Fibroblast of the aortic adventitia (primary cell): ENCODE measurements at places on chromosomes 2 and 18. TPM values are rescaled to one million over a fixed set of nuclear protein-coding genes. Genes with fewer than 3 reads are reported as not detected.

The SNTG2 gene
- 0.09 TPM in 1 of 2 replicates, not detected in the other for total RNA-seq

The UPP2 gene
- total RNA-seq: not detected in 2 replicates

The ZC3H15 gene
- 73.0 and 117 TPM in 2 replicates for total RNA-seq

The ANKRD29 gene
- total RNA-seq: 6.1 and 17.4 TPM in 2 replicates

The ATAD2B gene
- total RNA-seq: 10.6 and 22.4 TPM in 2 replicates

DNA sequence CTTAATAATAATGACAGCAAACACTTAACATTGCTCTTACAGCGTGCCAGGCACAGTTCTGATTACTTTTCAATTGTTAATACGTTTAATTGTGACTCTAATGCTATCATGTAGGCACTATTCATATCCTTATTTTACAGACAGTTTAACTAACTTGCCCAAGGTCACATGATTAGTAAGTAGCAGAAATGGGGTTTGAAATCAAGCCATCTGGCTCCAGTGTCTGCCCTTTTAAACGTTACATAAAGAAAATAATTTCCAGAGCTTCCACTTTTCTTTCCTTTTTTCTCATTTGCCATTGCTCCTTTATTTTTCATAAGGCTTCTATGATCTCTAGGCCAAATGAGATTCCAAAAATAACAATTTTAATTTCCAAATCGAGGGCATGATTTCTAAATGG is 50.6 kb upstream of the IKZF2 start:
- peak; percentile 50 for DNase-seq

- DNase-seq: no peak
Measured at GRCh38 chr2:137741784-137742362, 222.4 kb upstream of the HNMT start.

DNA sequence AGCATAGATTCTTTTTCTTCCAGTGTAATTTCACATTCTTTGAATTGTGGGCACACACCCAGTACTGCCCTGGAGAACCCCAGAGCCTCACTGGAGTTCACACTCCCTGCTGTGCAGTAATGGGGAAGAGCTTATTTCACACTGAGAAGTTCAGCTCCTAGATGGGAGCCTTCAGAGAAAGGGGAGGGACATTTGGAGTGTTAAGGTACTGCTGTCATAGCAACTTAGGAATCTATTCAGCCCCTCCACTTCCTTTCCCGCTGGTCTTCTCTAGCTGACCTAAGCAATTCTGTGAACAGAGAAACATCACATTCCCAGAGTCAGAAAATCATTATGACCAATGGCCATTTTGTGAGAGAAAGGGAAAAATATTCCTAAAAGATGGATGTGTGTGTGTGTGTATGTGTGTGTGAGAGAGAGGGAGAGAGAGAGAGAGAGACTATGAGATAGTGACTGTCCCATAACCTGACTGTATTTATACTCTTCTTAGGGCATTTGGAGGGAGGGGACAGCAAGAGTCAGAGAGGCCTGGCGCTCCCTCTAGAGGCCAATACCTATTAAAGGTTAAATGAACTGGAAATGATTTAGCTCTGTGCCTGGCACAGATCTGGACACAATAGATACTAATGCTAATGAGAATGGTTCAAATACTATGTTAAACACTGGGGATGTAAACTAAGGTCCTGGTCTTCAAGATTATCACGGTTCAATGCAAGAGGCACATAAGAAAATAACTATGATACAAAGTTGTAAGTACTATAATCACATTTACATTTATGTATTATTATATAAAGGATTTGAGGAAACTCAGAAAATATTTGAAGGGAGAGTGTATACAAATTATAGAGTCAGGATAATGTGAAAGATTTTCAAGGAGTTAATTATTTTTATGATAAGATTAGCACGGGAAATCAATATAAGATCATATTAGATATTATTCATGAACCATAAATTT is 41.5 kb upstream of the RPE start:
- peak; percentile 58 for DNase-seq

- no peak for DNase-seq
Measured at GRCh38 chr18:32763293-32763692, 9.5 kb downstream of the KLHL14 start.

GRCh38 chr2:65465857-65466256 is 33.5 kb upstream of the SPRED2 start:
- DNase-seq: peak; percentile 17

DNA sequence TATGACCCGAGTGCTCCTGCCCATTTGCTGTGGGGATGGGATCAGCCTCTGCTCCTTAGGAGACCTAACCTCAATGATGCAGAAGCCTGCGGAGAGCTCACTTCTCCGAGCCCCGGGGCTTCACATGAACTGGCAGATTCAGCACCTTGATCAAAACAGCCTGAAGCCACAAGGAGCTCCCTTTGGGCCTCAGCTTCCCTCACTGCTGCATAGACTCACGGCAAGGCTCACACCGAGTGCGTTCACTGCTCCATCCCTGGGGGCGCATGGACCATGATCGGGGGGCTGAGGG is 33.0 kb downstream of the CRACDL start:
- DNase-seq: no peak

DNA sequence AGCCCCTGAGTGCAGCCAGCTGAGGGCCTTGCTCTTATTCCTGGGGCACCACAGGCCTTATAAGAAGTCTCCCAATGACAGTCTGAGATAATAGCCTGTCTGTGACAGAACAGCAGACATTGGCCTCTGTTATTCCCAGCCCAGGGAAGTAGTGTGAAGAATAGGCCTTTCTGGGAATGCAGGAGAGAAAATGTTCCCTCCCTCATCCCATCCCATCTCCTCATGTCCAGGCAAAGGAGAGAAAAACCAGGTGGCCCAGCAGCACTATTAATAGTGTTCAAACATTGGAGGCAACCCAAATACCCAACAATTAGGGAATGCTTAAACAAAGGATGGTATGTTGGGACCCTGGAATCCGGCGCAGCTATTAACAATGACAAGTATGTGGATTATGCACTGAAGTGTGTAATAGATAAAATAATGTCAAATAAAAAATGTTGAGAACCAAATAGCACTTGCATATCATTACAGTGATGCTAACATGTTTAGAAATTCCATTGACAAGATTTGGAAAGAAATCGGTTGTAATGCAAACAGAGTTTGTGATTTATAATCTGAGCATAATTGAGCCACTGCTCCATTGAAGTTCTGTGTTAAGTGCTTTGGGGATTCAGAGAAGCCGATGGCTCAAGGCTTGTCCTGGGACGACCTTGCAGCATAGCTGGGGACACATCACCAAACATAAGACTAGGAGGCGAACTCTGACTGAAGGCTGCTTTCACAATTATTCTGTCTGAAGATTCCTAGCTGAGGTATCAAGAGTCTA is 69.3 kb downstream of the LBH start:
- DNase-seq: peak; percentile 97
